ENCODE measurements at places on chromosomes 1 and 21.

DNA sequence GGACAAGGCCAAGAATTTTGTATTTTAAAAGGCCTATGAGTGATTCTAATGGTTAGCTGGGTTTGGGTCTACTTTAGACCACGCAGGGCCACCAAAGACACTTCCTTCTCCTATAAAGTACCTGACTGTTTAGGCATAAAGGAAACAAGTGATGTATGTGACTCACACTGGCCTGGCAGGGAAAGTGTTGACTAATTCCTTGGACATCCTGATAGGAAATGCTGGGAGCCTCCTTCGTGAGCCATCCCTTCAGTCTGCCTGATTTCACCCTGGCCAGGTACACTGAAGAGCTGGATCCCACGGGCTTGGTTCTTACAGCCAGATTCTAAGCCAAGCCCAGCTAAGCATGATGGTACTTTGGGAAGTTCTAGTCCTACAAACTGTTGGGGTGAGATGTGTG is 100.5 kb upstream of the HMGB4 start:
- DNase-seq, result no peak

DNA sequence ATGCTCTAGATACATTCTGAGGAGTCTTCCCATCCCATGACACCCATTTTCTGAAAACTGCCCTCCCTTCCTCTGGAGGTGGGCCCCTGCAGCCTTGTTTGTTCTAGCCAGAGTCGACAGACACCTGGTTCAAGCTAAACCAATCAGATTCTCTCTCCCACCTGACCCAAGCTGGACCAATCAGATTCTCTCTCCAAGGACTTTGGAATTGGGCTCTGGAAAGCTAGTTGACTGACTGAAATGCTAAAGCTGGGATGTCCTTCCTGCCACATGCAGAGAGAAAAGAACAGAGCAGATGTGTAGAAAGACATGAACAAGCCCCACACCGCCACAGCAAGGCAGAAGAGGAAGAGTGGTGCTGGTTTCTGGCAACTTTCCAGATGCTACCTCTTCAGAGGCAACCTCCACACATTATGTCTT is 24.6 kb downstream of the ASAP3 start:
- no peak for DNase-seq

GRCh38 chr1:53409695-53410094 is 49.5 kb upstream of the DMRTB1 start:
- DNase-seq, result no peak

GRCh38 chr1:88502886-88503285 is 181.2 kb upstream of the PKN2 start:
- no peak for DNase-seq

- DNase-seq, result no peak
Observed at GRCh38 chr1:181208083-181208482, 119.6 kb downstream of the IER5 start.
